ENCODE measurements at places on chromosomes 2 and 18.

DNA sequence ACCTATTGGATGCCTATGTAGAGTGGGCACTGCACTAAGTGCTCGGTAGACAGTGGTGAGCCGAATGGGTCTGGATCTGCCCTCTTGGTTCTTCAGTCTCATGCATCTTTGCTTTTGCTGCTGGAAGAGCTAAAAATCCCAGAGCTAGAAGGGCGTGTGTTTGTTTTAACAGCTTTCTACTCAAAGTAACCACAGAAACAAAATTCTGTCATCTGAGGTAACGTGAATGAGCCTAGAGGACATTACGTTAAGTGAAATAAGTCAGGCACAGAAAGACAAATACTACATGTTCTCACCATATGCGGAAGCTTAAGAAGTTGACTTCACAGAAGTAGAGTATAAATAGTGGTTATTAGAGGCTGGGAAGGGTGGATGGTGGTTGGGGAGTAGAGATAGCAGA lies 119.8 kb downstream of the PLB1 start:
- DNase-seq, result no peak

GRCh38 chr2:36337354-36337753 lies 18.2 kb upstream of the CRIM1 start:
- no peak for DNase-seq

DNA sequence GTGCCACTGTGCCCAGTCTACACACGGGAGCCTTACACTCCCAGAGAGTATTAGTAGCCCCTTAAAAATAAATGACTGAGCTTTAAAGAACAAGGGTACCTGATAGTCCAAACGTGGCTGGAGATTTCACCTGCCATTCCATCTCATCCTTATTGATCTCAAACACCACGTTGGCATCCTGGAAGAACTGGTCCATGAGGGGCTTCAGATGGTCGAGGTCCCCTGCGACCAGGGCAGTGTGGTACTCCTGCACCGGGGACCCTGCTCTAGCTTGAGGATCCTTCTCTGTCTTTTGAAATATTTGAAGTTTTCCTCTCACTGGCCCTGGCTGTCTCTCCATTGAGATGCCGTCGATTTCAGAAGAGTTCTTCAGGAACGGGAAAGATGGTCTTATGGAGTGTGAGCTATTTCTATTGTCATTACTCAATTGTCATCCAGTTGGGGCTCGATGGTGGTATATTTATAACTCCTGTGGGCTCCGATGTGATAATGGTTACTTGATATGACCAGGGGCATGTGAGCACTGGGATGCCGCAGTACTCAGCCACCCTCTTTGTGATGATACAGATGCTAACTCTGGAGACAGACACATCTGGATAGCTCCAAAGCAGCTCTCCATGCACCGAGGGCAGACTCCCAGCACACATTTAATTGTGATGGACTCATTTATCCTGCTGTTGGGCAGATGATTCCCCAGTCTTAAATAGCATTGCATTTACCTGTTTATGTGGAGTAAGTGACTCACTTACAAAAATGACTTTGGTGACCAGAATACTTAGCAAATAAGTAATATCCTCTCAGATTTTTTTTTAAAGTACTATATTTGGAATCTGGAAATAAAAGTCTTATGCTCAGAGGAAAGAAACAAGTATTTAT lies 22.8 kb downstream of the ASB18 start:
- DNase-seq, result no peak

- no peak for DNase-seq
Measured at GRCh38 chr2:28833740-28834470, 23.3 kb downstream of the SPDYA start.

DNA sequence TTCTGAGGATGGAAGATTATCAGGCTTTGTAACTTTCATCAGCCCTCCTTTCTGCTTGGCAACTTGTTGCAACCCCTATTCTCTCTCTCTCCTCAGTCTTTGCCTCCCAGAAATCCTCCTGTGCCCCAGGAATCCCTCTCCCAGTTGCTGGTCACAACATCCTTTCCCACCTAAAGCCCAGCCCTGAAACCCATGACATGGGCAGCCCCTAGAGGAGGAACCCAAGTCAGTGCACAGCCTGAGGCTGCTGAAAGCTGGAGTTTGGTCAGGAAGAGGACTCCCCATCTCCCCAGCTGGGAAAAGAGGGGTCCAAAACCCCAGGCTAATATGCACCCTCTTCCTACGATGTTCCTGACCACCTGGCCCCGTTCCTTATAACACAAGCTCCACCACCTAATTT lies 29.5 kb downstream of the PKDCC start:
- no peak for DNase-seq

DNA sequence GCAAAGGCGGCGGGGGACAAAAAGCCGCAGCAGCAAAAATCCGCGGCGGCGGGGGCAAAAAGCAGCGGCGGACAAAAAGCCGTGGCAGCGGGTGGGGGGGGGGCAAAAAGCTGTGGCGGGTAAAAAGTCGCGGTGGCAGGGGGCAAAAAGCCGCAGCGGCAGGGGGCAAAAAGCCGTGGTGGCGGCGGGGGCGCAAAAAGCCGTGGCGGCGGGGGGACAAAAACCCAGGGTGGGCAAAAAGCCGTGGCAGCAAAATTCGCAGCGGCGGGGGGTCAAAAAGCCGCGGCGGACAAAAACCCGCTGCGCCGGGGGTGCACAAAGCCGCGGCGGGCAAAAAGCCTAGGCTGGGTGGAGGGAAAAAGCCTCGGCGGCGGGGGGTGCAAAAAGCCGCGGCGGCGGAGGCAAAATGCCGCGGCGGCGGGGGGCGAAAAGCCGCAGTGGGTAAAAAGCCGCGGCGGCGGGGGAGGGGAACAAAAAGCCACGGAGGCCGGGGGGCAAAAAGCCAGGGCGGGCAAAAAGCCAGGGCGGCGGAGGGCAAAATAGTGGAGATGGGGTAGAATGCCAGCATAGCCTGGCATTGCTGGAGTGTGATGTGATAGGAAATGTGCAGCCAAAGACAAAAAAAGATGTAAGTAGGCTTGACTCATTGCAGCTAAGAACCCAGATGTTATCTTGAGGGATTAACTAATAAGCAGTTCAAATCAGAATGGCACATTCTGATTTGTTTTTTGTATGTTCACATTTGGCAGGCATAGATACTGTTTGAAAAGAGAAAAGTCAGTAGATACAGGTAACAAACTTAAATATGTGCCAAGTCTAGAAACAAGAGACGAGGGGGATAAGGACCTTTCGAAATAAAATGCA lies 1076.3 kb downstream of the RPIA start:
- DNase-seq, result no peak

DNA sequence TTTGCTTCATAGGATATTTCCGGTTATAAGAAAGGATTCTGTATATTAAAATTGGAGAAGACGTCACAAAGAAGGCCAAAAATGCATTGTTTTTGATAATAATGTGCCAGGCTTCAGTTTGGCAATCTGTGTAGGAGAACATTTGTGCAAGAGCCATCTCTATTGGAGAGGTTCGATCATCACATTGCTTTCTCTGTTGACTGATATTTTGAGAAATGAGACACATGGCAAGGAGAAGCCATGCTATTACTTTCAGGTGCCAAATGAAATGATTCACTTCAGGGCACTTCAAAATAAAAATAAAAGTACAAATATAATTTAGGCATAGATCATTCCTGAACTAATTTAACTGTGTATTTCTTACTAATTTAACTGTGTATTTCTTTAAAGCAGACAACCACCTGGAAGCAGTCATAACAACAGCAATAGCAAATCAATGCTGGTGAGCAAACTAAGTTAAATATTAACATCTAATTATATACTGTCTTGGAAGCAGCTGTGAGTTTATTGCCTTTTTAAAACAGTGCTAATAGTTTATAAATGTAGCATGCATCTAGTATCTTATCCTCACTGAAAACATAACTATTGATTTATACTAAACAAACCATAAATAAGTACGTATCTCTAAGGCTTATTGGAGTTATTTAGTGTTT lies 50.2 kb upstream of the CHST9 start:
- DNase-seq, result no peak

GRCh38 chr18:10410472-10411308 lies 43.7 kb upstream of the APCDD1 start:
- no peak for DNase-seq

- no peak for DNase-seq
Measured at GRCh38 chr2:230783101-230783500, 70.5 kb downstream of the CAB39 start.

DNA sequence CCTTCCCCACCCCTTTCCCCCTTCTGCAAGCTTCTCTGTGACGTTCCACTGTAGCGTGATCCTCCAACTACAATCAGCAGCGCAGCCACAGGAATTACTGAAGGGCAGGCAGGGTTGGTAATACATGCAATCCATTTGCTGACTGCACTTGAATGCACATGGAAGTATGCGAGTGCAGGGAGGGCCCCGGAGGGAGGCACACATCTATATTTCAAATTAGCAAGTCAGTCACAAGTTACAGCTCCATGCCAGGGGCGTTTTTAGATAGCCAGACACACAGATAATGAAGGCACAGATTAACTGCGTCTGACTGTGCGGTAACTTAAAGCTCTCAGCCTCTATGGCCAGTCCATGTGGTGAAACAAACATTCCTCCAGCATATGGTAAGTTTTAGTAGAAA lies 209.2 kb upstream of the GATA6 start:
- no peak for DNase-seq

DNA sequence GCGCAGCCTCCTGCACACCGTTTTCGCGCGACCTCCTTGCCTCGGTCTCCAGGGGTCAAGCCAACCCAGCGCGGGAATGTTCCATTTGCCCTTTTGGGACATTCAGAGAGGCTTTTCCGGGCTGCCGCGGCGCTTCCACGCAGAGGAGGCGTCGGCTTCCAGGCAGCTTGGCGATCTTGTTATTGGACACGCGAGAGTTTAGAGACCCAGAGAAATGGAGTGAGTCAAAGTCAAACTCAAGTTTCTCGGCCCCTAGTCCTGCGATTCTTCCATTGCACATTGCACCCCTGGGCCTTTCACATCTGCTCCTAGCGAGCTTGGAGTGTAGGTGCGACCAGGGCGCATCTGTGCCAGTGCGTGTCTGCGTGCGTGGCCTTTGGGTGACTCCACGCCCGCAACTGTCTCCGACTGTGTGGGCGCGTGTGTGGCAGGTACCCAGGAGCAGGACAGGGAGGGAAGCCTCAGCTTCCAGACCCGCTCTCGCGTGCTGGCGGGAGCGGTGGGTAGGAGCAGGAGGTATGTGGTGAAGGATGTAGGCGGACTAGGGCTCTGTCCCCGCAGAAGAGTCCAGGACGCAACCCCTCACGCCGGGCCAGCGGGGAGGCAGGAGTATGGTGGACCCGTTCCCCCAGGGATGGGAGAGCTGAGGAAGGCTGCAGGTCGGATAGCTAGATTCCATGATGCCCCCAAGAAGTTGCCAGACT lies 13.5 kb downstream of the SIX3 start:
- DNase-seq, result no peak

DNA sequence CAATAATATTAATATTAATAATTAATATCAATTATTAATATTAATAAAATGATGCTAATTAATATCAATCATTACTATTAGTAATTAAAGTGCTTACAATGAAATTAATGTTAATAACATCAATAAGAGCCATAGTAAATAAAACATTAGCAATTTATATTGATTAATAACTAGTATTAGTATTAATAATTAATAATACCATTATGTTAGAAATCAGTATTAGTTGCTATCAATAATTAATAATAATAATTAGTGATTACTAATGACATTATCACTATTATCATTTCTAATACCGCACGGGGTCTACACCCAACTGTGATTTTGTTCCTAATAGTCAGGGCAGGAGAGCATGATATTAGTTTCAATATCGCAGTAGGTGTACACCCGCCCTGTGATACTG lies 22.8 kb upstream of the AQP4 start:
- DNase-seq, result no peak

DNA sequence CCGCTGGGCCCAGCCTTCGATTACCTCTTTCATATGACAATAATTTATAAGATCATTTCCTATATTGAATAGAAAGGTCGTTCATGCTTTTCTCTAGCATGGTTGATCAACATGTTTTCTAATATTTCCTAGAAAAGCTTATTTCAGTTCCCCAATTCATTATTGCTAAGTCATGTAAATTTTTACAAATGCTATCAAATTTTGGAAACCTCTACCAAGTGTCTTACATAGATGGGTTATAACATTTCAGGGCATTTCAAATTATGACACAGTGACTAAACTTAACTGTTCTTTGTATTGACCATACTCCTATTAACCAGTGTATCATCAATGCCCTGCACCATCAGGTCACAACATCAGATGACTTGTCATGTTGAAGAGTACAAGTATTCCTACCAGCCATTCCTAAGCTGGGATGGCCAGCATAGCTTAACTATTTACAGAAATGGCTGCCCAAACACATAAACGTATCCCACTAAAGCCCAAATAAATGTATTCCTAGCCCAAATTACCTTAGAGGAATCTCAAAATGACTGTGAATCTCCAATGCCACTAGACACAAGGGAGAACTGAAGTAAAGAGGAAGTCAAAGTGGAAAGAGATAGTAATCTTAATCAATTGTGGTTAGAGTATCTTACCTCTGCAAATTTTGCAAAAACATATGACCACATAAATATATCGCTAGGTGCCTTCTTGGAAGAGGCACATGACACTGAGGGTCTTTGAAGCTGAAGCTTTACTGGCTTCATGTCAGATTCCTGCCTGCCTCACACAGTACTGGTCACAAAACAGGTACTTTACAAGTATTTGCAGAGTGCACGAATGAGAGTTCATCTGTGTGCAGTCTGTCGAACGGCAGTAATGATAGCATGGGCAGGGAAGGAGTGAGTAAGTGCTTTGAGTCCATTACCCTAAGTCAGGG lies 87.3 kb upstream of the TLK1 start:
- DNase-seq, result no peak

- DNase-seq, result peak; percentile 16
Measured at GRCh38 chr2:159285929-159286708, at the start of gene WDSUB1. TSS of gene WDSUB1 (minus strand) at chr2:159286703. CDS start at chr2:159283069, 3,634 bp downstream.

DNA sequence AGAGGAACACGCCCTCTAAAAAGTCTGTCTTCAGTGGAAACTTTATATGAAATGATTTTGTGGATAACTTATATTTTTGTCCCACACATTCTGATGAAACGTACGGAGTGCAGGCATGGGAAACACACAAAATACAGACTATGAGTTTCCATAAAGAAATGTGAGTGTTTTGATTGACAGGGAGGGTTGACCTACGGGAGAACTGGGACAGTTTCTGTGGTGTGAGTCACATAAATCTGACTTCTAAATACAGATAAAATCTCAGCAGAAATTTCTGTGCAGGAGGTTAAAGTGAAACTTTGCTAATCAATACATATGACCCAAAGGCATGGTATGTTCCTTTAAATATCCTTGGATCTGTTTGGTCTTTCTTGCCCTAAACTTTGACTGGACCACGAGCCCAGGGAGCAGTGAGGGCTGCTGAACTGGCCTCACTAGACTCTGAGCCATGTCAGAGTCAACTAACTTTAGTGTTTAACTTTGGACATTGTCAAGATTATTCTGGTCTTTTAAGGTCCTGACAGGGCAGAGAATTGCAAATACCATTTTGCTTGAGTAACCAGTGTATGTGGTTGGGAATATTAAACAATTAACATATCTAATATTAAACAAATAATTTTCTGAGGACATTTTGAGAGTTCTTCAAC lies 206.9 kb upstream of the LYPD1 start:
- DNase-seq, result no peak

GRCh38 chr18:49846361-49846662 lies 33.0 kb upstream of the ACAA2 start:
- peak; percentile 65 for DNase-seq

- no peak for DNase-seq
Measured at GRCh38 chr2:182247831-182248230, 179.0 kb downstream of the PDE1A start.
